Activated CD4-positive, alpha-beta T cell treated with anti-CD3 and anti-CD28 coated beads, Interleukin-10, Interleukin-2, amounts not matched to agents 100 ng/mL and 50 ng/mL, durations not matched to agents 16 hours and 8 hours (primary cell): ENCODE measurements at places on chromosomes 1 and 21.

GRCh38 chr1:244049162-244050013 lies 1.7 kb upstream of the ZBTB18 start:
- DNase-seq = peak; percentile 20

DNA sequence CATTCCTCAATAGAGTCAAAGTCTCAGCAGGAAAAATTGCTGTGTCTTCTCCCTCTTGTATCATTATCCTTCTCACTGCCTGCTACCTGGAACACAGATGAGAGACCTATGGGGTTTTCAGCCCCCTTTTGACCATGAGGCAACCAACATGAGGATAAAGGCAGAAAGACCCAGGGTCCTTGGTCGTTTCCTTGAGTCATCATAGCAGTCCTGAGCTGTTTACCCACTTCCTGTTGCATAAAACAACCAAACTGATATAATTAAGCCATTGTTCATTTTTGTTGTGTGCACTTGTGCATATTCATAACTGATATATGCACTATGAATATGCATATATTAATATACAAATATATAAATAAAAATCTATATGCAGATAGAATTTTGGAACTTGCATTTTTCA lies 188.3 kb upstream of the MAP1LC3C start:
- no peak for DNase-seq

DNA sequence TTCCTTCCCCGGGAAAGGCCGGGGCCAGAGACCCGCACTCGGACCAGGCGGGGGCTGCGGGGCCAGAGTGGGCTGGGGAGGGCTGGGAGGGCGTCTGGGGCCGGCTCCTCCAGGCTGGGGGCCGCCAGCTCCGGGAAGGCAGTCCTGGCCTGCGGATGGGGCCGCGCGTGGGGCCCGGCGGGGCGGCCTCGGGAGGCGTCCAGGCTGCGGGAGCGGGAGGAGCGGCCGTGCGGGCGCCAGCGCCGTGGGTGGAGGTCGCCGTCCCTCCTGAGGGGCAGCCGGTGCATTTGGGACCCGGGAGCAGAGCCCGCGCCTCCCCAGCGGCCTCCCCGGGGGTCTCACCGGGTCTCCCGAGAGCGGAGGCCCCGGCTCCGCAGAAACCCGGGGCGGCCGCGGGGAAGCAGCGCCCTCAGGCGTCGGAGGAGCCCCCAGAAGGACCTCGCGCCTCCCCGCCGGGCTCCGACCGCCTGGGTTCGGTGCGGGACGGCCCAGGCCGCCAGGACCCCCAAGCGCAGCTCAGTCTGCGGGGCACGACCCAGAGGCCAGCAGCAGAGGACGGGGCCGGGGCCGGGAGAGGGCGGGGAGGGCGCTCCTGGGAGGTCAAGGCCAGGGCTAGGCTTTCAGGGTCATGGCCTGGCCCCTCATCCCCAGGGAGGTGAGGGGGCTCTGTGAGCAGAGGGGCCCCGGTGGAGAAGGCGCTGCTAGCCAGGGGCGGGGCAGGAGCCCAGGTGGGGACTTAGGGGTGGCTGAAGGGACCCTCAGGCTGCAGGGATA lies 7.2 kb upstream of the SLX9 start:
- DNase-seq = peak; percentile 67

- no peak for DNase-seq
Observed at GRCh38 chr1:4108331-4108730, 208.3 kb upstream of the C1orf174 start.

DNA sequence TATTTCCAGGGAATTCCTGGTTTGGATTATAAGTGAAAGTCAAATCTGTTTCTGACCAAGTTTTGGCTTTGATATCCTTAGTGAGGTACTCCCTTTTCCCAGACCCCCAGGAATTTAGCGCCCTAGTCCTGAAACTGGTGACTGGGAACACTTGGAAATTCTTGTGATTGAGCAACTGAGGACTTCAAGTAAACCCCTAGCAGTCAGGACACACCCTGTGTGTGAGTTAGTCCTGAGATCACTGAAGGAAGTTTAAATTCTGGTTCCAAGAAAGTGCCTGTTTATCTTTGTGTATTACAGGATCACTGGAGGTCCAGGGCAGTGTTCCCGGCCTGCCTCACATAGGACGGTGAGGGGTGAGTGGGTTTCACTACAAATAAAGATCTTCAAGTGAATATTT lies 95.1 kb upstream of the F3 start:
- DNase-seq = no peak

DNA sequence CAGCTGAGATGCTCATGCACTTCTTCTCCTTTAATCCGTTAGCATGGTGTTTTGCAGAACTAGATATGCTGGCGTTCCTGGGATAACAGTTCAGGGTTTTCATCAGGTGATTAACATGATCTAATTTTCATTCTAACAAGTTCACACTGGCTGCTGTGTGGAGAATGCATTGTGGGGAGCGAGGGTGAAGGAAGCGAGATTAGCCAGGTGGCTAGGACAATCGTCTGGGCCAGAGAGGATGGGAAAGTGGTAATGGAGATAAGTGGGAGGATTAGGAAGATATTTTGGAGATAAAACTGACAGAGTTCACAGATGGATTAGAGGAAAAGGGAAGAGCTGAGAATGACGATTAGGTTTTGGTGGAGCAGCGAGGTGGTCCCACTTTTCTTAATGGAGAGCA lies 138.1 kb upstream of the MAGI3 start:
- no peak for DNase-seq

- DNase-seq = no peak
Observed at GRCh38 chr21:16571594-16571993, 841.8 kb downstream of the USP25 start.

DNA sequence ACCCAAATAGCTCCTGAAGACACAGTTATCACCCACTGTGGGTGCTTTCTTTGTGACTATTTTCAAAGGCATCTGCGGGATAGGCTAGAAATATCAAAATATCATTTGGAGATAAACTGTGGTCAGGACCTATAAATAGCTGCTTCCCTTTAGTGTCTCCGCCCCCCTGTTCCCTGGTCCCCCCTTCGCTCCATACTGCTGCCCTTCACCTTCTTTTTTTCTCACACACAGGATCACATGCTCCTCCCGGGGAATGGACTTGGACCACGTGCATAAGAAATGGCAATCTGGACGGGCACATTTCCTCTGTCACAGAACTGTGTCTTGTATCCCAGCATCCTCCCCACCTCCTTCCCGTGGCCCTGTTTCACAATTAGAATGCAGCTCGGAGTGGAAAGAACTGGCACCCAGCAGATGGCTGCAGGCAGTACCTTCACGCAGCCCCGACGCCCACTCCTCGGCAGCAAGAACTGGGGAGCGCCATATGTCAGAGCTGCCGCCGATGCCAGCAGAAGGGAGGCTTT lies 68.8 kb upstream of the SSX2IP start:
- DNase-seq = no peak

GRCh38 chr1:51927029-51927428 lies 48.5 kb upstream of the NRDC start:
- no peak for DNase-seq

- DNase-seq = no peak
Observed at GRCh38 chr1:1365875-1366698, 7.7 kb upstream of the MXRA8 start.

GRCh38 chr1:105087506-105087905 lies 1337.8 kb downstream of the AMY1C start:
- DNase-seq = no peak

GRCh38 chr21:23488245-23488644 lies 2119.0 kb downstream of the MRPL39 start:
- DNase-seq = no peak

GRCh38 chr1:27602462-27603308 lies 1.3 kb downstream of the AHDC1 start:
- no peak for DNase-seq

GRCh38 chr1:35284852-35285251 lies 16.3 kb downstream of the ZMYM4 start:
- no peak for DNase-seq

- DNase-seq = no peak
Observed at GRCh38 chr1:117751321-117751720, 145.5 kb downstream of the TENT5C start.

DNA sequence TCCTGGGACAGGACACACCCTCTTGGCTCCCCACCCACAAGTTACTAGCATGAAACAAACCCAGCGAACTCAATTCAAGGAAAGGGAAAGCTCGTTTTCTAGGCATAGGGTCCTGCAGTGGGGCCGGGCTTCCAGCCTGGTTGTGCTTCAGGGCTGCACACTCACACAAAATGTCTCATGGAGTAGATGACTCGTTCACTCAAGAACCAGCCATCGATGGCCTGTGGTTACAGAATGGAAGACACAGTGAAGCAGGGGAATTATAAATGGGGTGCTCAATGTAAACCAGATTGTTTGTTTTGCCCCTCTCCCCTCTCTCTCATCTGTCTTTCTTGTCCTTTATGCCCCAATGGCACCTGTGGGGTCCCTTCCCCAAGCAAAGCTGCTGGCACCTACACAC lies 56.0 kb upstream of the COX20 start:
- no peak for DNase-seq

GRCh38 chr1:3120994-3121393 lies 52.0 kb downstream of the PRDM16 start:
- no peak for DNase-seq

DNA sequence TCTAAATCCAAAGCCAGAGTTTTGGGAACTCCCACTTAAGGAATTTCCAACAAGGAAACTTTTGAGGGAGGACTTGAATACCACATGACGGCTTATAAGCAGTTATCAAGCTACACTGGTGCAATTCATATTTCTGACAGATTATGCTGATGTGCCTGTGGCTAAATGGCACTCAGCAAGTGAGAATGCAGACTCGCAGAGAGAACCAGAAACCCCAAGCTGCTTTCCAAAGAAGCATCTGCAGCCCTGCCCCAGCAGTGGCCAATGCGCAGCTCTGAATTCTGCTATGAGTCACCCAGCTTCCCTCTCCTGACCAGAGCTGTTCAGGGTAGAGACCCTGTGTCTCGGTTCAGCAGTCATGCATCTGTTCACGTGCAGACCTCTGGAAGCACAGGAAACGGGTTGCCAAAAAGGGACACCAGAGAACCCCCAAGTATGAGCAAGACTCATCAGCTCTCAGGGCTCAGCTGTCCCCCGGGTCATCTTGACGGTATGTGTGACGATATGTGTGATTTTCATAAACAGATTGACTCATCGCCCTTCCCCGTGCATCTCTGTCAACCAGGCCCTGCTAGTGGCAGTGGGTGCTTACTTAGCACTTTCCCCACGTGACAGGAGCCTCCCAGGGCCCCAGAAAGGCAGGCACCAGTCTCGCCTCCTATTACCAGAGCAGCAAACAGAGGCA lies 76.3 kb downstream of the ITPKB start:
- DNase-seq = peak; percentile 97

GRCh38 chr1:15345705-15346345 lies 63.9 kb upstream of the EFHD2 start:
- peak; percentile 85 for DNase-seq

- no peak for DNase-seq
Observed at GRCh38 chr1:201528631-201529252, 10.2 kb upstream of the NAV1 start.

- no peak for DNase-seq
Observed at GRCh38 chr21:37484535-37485474, 118.2 kb downstream of the DYRK1A start.

DNA sequence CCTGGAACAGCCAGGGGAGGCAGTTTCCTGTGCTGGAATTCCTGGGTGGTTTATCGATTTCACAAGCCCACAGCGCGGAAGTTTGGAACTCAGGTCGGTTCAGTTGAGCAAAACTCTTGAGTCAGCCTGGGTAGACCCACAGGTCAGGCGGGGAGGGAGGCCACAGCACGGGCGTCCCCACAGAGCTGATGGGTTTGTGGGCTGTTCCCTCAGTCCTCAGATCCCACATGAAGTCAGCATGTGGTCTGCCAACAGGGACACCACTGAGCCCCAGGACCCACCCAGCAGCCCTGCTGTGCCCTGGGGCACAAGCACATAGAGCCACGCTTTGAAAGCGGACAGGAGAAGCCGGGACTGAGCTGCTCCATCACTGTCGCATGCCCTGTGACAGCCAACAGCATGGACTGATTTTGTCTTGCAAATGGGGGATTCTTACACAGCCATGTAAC lies 17.4 kb downstream of the BMP8A start:
- peak; percentile 16 for DNase-seq

DNA sequence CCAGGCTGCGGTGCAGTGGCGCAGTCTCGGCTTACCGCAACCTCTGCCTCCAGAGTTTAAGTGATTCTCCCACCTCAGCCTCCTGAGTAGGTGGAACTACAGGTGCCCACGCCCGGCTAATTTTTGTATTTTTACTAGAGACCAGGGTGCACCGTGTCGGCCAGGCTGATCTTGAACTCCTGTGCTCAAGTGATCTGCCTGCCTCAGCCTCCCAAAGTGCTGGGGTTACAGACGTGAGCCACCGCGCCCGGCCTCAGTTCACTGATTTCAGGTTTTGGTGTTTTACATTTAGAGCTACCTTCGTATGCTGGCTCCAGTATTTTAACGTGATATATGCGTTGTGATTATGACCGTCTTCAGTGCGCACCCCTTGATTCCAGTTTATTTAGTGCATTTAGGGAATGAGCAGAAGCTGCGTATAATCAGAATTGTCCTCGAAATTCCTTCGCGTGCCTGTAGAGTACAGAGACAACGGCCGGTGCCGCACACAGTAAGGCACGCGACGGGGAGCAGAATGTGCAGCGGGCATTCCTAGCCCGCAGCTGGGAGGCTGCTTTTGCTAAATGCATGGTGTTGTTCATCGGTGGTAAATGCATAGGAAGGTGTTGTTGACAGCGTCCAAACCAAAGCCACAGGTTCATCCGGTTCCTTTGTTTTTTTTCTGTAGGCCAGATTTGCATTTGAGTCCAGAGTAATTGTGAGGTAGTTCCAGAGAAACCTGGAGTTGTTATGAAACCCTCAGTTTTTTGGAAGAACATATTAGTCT lies 48.9 kb upstream of the DIP2A start:
- DNase-seq = no peak

DNA sequence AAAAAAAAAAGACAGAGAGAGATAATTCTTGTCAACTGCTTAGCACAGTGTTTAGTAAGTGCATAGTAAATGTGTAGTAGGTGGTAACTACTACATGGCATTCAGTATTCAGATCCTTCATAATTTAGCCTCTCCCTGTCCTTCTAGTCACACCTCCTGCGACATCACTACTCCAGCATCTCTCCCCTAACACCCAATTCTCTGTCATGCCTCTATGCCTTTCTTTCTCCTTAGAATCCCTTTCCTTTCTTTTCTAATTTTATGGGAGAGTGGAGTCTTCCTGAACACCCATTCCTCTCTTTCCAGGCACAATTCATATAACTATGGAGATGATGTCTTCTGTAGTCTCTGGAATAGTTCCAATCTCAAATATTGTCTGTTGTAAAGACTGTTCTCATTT lies 3.9 kb upstream of the VPS72 start:
- DNase-seq = no peak

DNA sequence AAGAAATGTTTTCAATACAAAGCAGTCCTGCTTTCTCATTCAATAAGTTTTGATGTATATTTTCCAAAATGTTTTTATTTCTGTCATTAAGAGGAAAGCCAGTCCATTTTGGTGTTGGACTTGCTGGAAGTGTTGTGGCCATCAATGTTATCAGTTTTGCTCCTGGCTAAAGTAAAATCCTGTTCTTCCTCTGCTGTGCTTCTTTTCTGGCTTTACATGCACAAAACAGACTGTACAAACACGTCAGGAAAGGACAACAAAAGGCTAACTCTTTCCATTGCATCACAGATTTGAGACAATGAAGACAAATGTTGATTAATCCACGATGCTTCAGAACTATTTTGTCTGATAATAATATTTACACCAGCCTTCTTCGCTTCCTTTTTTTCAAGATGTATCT lies 735.4 kb downstream of the LTN1 start:
- DNase-seq = no peak

- no peak for DNase-seq
Observed at GRCh38 chr1:14976256-14976655, 177.3 kb upstream of the TMEM51 start.
